IPS DF 19.7 (cell line): ENCODE measurements at places on chromosomes 16 and 17.

DNA sequence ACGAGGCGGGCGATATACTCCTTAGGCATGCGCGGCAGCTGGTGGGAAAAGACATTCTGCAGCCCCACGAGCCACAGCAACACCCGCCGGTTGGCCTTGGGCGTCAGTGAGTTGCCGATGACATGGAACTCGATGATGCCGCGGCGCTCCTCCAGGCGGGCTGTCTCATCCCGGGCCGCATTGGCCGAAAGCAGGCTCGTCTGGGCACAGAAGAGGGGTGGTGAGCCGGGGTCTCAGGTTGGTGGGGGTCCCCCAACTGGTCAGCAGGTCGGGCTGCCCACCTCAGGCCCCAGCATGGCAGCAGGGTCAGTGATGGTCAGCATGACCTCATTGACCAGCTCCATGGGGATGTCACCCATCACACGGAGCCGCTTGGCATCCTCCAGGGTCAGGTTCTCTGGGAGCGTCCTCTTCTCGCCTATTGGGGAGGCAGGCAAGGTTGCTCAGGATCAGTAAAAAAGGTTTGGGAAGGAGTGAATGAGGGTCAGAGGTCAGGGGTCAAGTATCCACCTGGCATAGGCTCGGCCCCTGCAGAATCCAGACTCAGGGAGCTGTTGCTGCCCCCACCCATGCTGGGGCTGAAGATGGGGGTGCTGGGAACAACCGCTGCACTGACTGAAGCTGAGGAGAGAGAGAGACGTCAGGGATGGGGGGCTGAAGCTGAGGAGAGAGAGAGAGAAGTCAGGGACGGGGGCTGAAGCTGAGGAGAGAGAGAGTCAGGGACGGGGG is 3.6 kb downstream of the KAT2A start:
- no peak for DNase-seq

DNA sequence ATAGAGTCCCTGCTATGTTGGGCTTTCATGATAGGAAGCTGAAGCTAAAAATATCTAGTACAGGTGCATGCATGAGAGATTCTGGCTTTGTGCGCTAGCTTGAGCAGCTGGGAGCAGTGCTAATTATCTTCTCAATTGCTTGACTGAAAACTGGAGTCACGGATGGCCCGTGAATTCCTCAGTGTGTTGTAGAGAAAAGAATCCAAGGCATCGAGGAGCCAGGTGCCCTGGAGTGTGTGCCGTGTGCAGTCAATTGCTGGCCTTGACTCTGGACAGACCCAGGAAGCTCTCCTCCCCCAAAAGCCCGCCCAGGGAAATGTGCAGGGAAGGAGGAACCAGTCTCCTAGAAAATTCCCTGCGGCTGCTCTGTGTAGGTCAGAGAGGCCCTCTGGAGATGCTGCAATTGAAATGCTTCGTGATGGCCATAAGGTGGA is 14.2 kb downstream of the LGALS3BP start:
- no peak for DNase-seq

GRCh38 chr17:12673788-12674187 is 8.1 kb downstream of the MYOCD start:
- no peak for DNase-seq

- no peak for DNase-seq
Observed at GRCh38 chr17:78783711-78784324, 1.7 kb upstream of the CYTH1 start.

GRCh38 chr17:29124135-29124924 is 55.9 kb downstream of the MYO18A start:
- no peak for DNase-seq

DNA sequence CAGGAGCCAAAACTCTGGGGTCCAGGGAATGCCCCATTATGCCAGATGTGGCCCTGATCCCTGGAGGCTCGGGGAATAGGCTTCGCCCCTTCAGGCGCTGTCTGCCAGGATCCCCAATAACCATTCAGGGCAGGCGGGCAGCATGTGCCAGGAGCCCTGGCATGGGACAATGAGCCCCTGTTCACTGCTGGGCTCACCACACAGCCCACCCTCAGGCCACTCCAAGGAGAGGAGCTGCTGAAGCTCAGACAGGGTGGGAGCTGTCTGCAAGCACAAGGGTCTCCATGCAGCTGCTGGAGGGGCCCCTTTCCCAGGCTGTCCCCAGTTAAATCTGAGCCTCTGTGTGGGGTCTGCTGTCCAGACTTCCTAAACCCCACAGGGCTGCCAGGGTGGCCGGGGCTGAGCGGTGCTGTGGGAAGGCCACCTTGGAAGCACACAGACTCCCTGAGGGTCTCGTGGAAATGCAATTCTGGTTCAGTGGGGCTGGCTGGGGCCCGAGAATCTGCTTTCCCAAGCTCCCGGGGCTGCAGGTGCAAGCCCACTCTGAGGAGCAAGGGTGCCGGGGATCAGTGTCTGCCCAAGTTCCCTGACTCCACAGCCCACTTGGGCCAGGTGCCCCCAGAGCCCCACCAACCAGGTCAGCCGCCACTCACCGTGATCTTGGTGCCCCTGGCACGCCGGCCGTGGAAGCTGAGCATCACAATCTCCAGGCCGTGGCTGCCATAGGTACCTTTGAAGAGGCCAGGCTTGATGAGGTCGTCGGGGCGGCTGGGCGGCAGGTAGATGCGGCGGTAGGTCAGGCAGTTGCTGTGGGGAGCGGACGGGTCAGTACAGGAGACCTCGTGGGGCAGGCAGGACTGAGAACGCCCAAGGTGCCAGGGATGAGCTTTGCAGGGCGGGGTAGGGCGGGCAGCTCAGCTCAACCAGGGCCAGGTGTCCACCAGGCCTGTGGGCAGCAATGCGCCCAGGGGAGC is 17.7 kb upstream of the C16orf95 start:
- no peak for DNase-seq

DNA sequence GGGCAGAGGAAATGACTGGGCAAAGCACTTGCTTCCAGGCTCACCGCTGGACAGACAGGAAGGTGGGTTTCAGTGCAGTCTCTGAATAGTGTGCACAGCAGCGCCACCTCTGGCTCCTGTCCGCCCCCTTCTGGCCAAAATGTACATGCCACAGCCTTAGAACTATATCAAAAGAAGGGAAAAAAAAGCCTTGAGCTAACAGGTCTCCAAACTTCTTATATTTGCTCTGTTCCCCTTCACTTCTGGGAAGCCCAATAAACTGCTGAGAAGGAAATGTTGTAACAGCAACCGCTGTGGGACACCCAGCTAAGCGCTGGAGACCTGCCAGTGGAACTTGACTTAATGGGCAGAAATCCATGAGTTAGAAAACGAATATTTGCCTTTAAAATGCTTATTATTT is 17.5 kb downstream of the COG7 start:
- DNase-seq = no peak

DNA sequence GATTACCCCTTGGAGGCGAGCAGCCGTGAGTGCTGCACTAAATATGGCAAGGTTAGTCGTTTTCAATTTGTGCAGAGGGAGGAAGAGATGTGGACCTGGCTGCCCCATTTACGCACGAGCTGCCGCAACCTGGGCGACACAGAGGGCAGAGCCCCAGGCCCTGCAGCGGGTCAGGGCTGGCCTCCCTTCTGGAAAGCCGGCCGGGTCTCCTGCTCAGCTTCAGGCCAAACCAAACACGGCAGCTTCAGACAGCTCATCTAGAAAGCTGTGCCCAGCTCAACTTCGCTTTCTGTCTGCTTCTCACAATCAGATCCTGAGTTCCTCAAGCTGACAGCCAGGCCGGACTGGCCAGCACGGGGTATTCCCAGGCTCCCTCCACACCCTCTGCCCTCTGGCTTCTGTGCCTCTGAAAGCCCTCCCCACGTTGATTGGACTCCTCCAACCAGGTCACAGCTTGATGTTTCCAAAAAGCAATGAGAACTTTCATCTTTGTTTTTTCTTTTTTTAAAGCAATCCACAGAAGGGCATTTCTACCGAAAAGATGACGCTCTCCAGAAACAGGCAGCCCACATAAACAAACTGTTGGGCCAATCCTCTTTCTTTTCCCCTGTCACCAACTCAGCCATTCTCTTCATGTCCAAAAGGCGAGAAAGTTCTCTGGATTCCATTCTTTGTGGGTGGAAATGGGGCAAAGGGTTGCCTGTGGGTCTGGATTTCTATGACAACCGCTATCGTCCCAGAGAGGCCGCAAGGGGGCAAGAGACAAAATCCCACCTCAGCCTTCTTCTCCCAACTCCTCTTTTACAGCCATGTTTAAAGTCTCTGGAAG is 189.0 kb downstream of the ZFHX3 start:
- no peak for DNase-seq

- DNase-seq = no peak
Observed at GRCh38 chr17:77489893-77490255, 349.1 kb downstream of the SEC14L1 start.

DNA sequence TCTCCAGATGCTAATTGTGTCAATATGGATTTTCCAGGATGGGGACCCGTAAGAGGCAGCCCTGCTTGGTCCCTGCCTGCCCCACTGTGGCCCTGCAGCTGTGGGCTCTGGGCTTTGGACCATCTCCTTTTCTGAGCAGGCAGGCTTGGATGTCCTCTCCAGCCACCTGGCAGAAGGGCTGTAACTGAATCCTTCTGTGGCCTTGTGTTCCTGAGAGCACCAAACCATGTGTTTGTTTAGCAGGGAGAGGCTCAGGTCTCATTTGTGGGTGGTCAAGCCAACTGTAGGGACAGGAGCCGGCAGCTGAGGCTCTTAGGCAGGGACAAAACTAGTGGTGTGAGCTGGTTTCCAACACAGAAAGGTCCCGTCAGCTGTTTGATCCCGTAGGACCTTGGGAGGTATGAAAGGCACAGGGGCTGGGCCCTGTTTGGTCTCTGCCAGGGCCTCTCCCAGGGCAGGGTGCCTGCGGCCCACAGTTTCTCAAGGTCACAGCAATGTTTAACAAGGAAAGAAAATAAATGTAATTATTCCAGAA is 18.5 kb downstream of the SEC14L5 start:
- DNase-seq = no peak

- no peak for DNase-seq
Observed at GRCh38 chr17:10803350-10803749, 549 bp downstream of the TMEM238L start.

GRCh38 chr17:67569873-67570272 is 147.9 kb upstream of the NOL11 start:
- no peak for DNase-seq

GRCh38 chr16:24125214-24125613 is 130.9 kb upstream of the CACNG3 start:
- no peak for DNase-seq

DNA sequence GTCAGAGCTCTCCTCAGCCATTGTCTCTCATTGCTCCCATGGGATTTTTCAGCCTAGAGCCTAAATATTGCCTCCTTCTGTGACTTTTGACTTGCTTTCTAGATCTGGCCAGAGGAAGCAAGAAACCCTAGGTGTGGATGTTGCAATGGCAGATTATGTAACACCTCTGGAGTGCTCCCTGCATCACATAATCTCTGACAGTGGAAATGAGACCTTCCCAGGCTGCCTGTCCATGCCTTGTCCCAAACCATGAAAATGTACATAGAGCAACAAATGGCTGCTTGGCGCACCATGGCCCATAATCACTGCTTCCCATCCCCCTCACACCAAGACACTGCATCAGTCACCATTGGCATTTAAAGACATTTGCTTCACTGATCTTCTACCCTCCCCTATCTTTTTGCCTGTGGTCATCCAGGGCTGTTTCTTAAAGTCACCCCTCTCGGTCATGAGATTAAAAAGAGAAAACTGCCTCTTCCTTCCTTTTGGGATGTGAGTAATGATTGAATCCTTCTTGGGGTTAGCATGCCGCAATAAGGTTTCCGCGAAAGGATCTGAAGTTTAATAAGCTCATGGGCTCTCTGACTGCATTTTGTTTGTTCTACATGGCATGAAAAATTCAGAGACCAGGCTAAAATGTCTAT is 34.2 kb upstream of the CCL2 start:
- DNase-seq = no peak

DNA sequence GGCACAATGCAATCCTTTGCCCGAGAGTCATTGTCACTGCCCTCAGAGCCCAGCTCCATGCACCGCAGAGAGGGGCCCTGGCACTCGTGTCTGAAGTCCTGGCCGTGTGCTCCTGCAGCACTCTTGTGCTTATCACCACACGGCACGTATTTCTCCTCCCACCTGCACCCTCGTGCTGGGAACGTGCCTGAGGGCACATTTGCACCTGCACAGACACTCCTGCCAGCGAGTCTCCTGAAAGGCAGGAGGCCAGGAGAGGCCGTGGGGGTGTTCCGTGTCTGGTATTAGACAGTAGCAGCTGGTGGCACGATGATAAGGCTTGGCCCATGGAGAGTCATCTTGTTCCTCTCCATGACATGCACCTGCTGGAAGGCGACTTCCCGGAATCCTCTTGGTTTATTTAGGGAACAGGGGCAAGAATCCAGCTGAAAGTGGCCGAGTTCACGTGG is 3.4 kb upstream of the ACSF3 start:
- DNase-seq = no peak

- no peak for DNase-seq
Observed at GRCh38 chr17:62064791-62065563, at the start of gene MED13. Gene MED13 (minus strand): TSS chr17:62065278. CDS start chr17:62065205, 73 bp downstream.

- DNase-seq = no peak
Observed at GRCh38 chr17:77607606-77608005, 350.9 kb upstream of the TNRC6C start.

DNA sequence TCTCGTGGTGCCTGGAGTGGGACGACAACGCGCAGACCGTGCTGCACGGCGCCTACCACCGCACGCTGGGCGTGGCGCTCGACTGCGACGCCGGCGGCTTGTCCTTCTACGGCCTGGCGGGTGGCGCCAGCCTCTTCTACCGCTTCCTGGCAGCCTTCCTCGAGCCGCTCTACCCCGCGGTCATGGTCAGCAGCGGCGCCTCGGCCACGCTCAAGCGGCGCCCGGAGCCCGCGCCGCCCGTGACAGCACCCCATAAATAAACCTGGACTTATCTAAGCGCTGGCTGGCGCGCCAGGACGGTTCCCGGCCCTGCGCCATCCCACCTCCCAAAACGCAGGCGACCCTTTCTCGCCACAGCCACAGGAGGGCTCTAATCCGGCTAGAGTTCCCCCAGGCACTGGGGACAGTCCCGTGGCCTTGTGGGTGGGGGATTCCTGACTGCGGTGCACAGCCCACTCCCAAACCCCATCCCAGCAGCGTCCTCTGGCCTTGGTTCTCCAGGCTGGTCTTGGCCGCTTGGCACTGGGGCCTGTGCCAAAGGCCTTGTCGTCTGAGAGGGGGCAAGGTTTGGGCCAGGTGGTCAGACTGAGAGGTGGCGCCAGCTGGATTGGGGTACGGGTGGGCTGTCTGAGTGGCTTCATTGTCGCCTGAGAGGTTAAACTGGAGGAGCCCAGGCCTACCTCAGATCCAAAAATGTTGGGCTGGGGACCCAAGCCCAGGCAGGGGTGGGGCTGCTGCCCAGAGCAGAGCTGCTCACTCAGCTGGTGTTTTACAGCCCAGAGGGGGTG is 10.1 kb upstream of the SLC16A5 start:
- DNase-seq = no peak
